ENCODE measurements at places on chromosomes 6 and 20.
A peak's percentile ranks its signal among the peaks of the same experiment; 100 is the strongest.

GRCh38 chr6:3077430-3077829, 9.1 kb downstream of the RIPK1 start:
- DNase-seq: no peak

- DNase-seq: no peak
These were observed 61.6 kb downstream of the TRDN start for GRCh38 chr6:123575188-123575587.

- DNase-seq: no peak
These were observed 56.9 kb downstream of the PREX1 start for GRCh38 chr20:48770700-48771442.

GRCh38 chr20:24911461-24911860, 37.6 kb upstream of the CST7 start:
- DNase-seq: no peak

- DNase-seq: no peak
These were observed 42.1 kb downstream of the CTCFL start for GRCh38 chr20:57482796-57483195.

DNA sequence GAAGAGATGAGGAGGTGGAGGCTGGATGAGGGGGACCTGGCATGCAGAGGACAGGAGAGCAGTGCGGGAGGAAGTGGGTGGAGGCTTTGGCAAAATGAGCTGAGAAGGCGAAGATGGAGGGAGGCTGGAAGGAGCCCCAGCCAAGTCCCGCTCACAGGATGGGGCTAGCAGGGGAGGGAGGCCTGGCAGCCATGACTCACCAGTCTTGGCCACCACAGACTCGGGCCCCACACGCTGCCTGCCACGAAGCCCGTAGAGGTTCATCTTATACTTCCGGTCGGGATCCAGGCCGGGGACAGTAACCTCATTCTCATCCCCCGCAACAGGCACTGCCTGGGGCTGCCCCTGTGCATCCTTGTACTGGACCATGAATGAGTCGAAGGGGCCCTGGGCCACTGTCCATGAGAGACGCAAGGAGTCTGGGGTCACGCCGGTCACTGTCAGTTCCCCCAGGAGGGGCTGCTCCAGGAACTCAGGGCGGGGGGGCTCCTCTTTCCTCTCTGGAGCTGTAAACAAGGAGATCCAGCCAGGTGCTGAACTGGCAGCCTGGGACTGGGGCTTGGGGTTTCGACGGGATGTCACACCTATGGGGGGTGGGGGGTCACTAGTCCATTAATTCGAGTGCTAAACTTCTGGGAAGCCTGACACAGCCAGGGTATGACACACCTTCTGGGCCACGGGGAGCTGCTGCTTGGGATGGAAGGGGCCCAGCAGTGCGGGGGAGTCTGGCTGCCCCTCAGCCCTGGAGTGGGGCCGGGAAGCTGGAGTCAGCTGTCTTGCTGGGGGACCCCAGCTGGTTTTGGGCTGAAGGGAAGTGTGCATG, 27.8 kb downstream of the TNXB start:
- DNase-seq: peak; percentile 77

DNA sequence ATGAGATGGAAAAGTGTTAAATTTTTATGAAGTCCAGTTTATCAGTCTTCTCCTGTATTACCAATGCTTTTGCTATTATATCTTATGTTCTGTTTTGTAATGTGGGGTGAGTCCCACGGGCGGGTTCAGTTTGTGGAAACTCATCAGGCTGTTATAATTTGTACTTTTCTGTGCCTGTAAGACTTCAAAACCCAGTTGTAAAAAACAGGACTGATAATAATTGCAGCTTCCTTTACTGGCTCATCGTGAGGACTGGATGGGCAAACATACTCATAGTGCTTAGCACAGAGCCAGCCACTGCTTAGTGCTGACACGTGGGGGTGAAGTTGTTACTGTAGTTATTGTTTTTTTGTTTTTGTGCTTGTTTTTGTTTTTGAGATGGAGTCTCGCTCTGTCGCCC, 45.6 kb downstream of the TGM2 start:
- no peak for DNase-seq

DNA sequence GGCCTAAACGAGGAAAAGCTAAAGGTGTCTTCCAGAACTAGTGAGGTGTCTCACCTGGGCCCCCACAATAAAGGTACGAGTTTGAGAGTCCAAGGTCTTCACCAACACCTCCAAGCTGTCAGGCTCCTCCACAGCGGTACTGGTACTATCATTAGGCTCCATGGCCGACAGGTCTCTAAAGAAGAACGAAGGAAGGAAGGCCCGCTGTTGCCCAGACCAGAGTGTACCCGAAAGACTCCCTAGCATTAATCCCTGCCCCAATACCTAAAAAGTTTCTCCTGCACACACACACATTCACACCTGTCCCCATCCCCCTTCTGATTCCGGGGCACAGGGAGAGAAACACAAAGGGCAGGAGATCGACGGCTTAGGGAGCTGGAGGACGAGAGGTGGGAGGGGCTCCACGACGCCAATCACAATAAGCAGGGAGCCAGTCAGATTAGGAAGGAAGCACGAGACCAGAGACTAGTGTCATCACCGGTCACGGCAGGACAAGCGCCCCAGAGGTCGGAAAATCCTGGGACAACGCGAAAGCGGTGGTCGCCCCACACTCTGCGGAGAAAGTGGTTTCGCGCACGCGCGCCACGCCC, 764 bp downstream of the BAG6 start:
- no peak for DNase-seq

DNA sequence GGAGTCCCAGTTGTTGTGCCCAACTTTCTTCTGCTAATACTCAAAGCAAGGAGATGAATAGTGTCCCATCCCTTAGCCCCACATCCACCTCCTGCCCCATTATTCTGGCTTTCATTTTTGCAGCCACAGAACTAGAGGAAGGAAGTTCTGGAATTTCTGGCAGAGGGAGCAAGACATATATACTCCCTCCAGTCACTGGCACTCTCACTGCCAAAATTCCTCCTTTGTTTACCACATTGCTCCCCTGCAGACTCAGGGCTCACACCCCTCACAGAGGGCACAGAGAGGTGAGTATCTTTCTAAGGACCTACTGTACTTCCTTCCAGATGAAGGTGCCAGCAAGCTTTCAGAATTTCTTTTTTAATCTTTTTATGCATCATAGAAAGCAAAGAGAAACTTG, 168.0 kb upstream of the ID4 start:
- DNase-seq: peak; percentile 58

GRCh38 chr6:44065443-44066140, 61.7 kb downstream of the MRPL14 start:
- DNase-seq: no peak

DNA sequence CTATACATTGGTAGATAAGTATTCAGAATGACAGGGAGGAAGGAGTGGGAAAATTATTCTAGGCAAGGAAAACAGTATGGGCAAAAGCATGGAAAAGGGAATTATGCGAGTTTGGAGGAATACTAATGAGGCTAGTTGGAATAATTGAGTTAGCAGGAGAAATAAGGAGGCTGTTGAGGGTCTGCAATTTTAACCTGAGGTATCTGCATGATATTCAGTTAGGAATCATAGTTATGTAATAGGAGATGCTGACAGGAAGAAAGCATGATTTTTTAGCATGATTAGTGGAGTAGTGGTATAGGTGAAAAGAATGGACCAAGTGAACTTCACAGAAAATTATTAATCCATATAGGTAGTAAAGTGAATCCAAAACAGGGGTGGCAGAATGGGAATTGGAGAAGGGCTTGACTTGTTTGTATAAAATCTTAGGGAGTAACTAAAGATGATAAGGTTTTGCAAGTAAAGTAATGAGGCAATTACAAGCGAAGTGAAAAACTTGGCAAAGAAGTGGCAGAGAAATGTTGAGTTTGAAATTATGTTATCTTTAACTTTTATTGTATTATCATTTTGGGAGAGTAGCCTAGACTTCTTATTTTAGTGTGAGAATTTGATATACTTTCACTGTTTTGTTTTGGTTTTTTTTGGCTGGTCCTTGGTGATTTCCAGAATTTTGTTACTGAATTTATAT, 5.7 kb downstream of the STXBP5 start:
- DNase-seq: no peak

GRCh38 chr6:98843271-98844243, 9.2 kb downstream of the POU3F2 start:
- no peak for DNase-seq

- DNase-seq: no peak
These were observed 179.8 kb downstream of the SOD2 start for GRCh38 chr6:159513074-159513720.

- no peak for DNase-seq
These were observed 7.9 kb downstream of the BFSP1 start for GRCh38 chr20:17523326-17523725.

DNA sequence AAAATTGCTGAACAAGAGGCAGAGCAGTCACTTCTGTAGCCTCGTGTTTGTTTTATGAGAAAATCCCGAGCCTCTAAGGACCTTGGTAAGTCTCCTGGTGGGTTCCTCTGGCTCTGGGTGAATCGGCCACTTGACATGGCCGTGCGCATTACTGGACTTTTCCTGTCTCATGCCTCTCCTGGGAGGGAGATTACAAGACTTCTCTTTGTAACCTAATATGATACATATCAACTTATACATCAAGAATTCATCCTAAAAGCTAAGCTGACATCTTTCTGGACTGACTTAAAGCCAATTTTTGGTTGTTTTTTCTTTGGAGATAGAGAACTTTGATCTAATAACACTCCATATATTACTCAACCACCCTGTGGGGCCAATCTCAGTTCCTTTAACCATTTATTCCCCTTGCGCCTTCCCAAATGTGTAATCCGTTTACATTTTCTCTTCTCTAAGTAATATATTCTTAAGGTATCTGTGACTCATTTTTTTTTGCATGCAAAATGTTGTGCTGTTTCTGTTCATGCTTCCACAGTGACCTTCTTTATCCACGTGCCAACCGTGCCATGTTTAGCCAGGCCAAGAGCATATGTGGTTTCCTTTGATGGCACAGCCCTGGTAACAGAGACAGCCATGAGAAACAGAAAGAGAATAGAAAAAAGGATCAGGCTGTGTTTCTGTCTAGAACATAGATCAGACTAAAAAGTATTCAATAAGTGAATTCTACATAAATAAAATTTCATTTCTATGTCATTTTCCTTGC, 47.5 kb upstream of the JAG1 start:
- DNase-seq: no peak

DNA sequence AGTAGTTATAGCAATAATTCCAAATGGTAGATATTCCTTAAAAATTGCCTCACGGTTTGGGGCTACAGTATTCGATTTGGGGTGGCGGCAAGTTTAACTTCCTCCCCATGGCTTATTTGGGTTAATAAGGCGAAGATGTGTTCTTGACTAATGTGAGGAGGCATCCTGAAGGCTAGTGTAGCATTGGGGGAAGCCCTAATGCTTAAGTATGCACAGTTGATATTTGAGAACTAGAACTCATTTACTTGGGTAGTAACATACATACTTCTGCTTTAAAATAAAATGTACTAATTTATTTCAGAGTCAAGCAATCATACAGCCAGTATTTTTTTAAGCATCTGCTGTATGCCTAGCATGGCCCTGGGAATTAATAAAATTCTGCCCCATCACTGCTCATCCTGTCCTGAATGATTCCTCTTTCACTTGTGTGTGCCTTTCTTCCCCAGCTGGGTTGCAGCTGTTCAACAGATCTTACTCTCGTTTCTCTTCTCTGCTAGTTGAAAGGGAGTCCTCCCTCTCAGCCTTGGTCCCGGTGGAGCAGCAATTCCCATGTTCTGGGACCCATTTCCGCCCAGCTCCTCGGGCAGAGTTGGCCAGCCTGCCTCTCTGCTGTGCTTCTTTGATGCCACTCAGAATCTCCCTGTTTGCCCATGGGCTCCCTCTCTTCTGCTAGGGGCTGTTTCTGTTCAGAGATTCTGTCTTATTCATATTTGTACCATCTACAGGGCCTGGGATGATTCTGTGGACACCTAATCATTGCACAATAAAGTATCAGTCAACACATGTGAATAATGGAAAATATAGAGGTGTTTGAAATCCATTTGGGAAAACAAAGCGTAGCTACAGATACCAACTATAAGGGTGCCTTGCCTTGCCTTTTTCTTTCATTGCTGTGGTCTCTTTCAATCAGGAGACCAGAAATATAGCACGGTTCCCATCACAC, 104.8 kb downstream of the ARID1B start:
- peak; percentile 40 for DNase-seq

- DNase-seq: peak; percentile 70
These were observed at the start of gene DCBLD1 for GRCh38 chr6:117482240-117483003. Gene DCBLD1 (plus strand): TSS chr6:117482674. CDS start chr6:117482782, 108 bp downstream.

DNA sequence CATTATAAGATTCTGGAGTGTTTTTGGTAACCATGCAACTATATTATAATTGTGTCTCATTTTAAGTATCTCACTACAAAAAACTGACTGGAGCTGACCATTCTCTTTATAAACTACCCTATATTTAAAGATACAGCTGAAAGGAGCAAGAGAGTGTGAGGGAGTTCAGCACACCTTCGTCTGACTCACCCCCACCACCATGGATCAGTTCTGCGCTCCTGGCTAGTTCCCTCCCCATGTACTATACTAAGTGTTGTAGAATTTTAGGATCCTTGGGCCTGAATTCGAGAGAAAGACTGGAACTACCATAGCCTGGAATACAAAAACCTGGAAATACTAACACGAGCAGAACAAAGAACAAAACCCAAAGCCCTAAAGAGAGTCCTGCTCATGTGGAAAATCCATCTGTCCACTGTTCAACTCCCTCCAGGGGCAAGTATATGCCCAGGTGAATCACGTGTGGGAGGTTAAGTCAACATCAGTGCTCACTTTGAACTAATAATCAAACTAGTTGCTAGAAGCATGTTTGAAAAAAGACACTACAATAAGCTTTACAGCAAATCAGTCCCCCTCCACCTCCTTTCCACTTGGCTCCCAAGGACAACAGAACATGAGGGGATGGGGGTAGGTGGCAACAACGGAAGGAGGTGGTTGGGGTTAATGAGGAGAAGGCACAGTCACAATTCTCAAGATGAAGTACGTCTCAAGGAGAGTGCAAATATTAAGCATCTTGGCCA, 46.8 kb downstream of the ELOVL5 start:
- DNase-seq: no peak
